ENCODE measurements at places on chromosomes 7 and 10. TPM values are rescaled to one million over a fixed set of nuclear protein-coding genes. Genes with fewer than 3 reads are reported as not detected.

SKIDA1 gene
- total RNA-seq: 5.3 TPM

UCN3 gene
- not detected for total RNA-seq

MTPN gene
- 95.0 TPM for total RNA-seq

SMO gene
- 8.7 TPM for total RNA-seq

HNRNPF gene
- total RNA-seq: 137 TPM

CCDC3 gene
- total RNA-seq: 127 TPM

H2BK1 gene
- total RNA-seq: not detected

RBP3 gene
- not detected for total RNA-seq

PIP4K2A gene
- 58.6 TPM for total RNA-seq

HOXA5 gene
- 1.2 TPM for total RNA-seq

ZMIZ2 gene
- 23.4 TPM for total RNA-seq

SPAG6 gene
- not detected for total RNA-seq

PARD3 gene
- total RNA-seq: 34.5 TPM

TAS2R4 gene
- 3.5 TPM for total RNA-seq

CRPPA gene
- 2.1 TPM for total RNA-seq

ODAD2 gene
- 0.54 TPM for total RNA-seq

NPC1L1 gene
- total RNA-seq: 0.85 TPM

PHYHIPL gene
- 2.6 TPM for total RNA-seq

ZSCAN25 gene
- total RNA-seq: 13.4 TPM

RAPGEF5 gene
- total RNA-seq: 66.5 TPM

CLDN4 gene
- total RNA-seq: not detected

GPNMB gene
- 185 TPM for total RNA-seq

CASTOR2 gene
- 16.3 TPM for total RNA-seq

STOX1 gene
- total RNA-seq: 0.14 TPM

GPC2 gene
- 1.8 TPM for total RNA-seq

AUTS2 gene
- 101 TPM for total RNA-seq

CPA2 gene
- not detected for total RNA-seq

MYO1G gene
- total RNA-seq: 2.0 TPM

All from thoracic aorta (tissue), 2 donors.